DMS153 (cell line): ENCODE measurements at places on chromosomes 3 and 15.

- DNase-seq, result no peak
These were observed 23.9 kb upstream of the AADACL2 start for GRCh38 chr3:151709847-151710246.

- no peak for DNase-seq
These were observed 102.8 kb downstream of the GABRB3 start for GRCh38 chr15:26670116-26670515.

DNA sequence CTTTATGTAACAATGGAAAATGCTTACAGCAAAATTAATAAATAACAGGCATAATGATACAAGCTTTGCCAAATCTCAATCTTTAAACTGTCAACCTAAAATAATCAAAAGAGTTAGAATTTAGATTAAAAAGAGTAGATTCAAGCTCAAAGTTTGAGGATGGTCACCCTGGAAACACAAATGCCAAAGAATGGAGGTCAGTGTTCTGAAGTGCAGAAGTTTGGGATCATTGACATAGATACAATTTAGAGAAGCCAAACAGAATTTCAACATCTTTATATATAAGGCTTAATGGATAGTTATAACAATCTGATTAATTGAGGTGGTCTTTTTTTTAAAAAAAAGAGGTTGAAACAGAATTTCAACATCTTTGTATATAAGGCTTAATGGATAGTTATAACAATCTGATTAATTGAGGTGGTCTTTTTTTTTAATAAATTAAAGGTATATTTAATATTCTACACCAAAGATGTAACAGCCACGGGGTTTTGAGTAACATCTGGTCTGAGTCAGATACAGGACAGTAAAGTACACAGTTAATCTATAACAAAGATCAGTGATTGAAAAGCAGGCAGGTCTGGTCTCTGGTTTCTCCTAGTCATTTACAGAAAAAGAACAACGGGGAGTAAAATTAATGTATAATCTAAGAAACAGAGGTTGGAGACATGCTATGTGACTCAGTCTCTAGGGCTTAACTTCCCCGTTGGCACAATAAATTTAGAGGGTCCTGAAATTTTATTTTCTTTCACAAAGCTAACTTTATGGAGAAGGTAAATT, 490.7 kb downstream of the GBE1 start:
- DNase-seq, result no peak

DNA sequence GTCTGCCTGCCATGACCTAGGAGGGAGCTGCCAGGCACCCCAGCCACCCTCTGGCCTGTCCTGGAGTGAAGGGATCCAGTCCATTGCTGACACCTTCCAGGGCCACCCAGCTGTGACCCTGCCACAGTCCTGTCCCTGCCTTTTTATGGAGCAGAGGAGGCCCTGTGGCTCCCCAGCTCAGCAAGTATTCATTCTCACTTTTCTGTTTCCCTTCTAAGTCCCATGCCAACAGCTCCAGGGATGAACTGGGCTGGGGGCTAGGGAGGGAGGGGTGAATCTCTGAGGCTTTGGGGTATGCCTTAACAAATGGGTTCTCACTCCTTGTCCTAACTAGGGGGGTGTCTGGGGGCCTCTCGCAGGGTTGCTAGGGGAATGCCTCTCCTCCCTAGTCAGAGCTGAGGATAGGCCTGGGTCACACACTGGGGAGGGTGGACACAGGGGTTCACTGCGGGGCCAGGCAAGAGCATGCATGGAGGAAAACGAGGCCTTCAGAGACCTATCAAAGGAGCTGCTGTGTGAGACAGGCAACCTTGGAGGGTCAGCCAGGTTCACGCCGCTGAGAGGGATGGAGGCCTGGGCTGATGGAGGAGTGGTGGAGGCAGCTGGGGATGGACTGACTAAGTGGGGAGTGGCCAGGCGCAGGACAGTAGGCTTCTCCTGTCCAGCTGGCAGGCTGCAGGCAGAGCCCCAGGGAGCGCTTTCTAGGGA, 31.8 kb downstream of the EPHB3 start:
- DNase-seq, result no peak

GRCh38 chr3:30044515-30044914, 561.9 kb upstream of the TGFBR2 start:
- DNase-seq, result no peak

GRCh38 chr15:91865486-91865885, 12.0 kb downstream of the SLCO3A1 start:
- no peak for DNase-seq

GRCh38 chr3:55622116-55622515, 135.0 kb upstream of the WNT5A start:
- no peak for DNase-seq

DNA sequence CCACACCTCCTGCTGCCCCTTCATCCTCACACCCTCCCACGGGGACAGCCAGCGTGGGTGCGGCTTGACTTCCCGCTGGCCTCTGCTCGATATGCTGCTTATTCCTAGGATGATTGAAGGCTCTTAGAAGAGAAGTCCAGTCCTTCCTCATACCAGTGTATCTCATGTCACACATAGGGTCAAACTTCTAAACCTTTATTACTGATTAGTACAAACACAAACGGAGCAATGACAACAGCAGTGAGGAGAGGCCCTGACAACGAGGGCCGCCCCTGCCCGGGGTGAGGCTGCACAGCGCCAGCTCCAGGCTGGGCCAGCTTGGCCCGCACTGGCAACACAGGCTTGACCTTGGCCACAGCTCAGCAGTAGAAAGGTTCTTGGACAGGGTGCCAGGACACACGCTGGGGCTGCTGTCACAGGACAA, 3.7 kb downstream of the CIB1 start:
- no peak for DNase-seq

DNA sequence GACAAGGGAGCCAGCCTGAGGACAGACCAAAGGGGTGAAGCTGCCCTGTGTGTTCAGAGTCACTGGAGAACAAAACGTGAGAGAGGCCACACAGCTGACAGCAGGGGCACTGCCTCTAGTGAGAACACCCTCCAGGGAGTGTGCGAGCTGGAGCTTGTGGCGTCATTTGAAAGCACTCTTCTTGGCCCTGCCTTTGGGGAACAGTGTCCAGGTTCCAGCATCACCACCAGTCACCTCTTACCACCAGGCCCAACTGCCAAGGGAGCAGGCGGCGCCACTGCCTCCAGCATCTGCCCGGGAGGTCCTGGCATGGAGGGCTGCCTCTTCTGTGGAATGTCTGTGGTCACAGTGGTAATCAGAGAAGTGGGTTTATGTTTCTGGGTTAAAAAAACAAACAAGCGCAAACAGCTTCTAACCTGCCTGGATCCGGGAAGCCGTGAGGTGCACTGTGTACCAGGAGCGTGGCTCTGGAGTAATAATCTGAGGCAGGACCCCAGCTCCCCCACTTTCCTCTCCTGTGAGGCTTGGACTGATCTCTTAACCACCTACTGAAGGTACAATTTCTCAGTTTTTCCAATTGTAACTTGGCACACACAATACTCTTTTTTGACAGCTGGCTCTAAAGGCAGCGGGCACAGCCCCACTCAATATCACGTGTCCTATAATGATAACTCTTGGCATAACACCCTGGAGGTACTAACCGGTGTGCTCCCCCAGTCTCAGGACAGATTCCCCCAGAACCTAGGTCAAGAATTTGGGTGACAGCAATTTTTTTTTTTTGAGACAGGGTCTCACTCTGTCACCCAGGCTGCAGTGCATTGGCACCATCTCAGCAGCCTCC, 32.2 kb upstream of the CDCP1 start:
- DNase-seq, result no peak

DNA sequence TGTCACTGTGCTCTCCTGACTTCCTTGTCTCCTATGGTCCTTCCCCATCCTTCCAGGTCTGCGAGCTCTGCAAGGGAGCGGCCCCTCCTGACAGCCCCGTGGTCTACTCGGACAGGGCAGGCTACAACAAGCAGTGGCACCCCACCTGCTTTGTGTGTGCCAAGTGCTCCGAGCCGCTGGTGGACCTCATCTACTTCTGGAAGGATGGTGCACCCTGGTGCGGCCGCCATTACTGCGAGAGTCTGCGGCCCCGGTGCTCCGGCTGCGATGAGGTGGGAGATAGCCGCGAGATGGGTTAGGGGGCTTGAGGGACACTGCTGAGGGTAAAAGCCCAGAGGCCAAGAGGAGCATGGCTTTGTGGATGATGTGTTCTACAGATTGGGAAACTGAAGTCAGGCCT, 63.8 kb downstream of the LMCD1 start:
- DNase-seq, result no peak
